Activated naive CD4-positive, alpha-beta T cell (primary cell): ENCODE measurements at places on chromosomes 7 and 10.

DNA sequence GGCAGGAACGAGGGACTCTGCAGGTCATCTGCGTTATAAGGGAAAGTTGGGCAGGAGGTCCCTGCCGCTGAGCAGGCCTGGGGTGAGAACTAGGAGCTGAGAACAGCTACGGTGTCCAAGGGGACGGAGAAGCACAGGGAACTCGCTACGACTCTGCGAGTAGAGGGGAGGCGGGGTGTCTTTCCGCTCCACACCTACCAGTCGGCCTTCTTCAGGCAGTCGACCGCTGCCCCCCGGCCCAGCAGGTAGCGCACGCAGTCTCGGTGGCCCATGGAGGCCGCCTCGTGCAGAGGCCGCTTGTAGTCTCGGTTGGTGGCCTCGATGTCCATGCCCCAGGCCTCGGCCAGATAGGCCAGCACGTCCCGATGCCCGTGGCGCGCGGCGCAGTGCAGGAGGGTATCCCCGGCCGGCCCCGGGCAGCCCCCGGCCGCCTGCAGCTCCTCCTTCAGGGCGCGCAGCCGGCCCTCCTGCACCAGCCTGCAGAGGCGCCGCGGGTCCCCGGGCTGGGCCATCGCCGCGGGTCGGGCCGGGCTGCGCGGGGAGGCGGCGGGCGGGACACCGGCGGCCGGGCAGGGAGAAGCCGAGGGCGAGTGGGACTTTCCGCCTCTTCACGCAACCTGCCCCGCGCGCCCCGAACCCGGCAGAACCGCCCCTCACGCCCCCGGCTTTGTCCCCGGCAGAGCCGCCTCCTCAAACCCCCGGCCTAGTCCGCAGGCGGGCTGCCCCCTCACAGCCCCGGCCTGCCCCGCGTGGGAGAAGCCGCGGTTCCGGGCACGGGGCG lies 660 bp downstream of the ANKRD16 start:
- peak; percentile 39 for DNase-seq

GRCh38 chr10:88952647-88953111 lies at the start of gene ACTA2:
Gene ACTA2, minus strand, starts transcription at chr10:88952773. Its CDS starts 3,843 bp downstream, at chr10:88948930.
- no peak for DNase-seq

DNA sequence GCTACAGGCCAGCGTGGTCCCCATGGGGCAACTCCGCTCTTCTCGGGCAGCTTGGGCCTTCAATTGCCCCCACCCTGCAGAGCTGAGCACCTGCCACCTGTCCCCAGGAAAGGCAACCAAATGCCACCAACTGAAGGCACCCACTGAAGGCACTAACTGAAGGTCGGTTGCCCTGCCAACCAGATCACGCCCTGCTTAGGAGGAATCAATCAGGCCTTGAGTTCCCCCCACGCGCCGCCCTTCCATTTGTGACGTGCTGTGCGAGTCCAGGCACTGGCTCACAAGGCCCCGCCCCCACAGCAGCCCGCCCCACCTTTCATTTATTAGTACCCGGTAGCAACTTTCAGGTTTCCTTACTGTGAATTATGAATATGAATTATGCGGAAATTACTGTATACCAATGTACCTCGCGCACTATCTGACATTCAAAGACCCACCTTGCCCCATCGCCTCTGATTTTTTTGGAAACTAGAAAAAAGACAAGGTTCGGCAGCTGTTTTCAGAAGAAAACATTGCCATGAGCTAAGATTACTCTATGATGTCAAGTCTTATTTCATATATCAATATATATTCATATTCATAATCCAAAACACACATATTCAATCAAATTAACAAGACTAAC lies 83.6 kb upstream of the ABI1 start:
- no peak for DNase-seq

GRCh38 chr7:87671-88070 lies 104.7 kb upstream of the FAM20C start:
- no peak for DNase-seq

DNA sequence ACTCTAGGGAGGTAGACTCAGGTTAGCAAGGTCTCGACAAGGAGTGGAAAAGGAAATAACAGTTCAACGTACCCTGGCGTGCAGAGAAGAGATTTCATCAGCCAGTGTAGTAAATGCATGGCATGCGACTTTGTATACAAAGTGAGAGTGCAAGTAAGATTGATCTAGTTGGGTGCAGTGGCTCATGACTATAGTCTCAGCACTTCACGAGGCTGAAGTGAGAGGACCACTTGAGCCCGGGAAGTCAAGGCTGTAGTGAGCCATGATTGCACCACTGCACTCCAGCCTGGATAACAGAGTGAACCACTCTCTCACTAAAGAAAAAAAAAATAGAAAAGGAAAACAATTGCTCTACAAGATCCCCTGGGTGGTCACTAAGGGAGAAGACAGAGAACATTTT lies 528.6 kb downstream of the SORCS1 start:
- DNase-seq = no peak

- DNase-seq = no peak
Measured at GRCh38 chr10:51896849-51897248, 197.5 kb upstream of the CSTF2T start.
